Fibroblast of the conjunctiva (primary cell): ENCODE measurements at places on chromosomes 7 and 10.

DNA sequence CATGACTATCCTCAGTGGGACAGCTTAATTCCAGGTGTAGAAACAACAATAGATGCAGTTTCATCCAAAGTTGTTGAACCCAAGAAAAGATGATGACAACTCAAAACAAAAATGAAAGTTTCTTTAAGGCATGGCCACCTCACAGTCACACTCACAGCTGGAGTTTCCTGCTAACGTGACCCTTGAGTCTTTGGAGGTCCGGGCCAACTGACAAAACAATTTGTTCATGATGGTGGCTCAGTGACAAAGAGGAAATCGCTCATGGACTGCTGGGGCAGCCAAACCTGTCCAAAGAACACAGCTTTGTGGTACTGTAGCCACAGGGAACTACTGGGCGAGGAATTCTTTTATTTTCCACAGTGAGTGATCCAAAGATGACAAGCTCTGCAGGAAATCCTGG, 96.0 kb upstream of the JCAD start:
- DNase-seq: no peak

- DNase-seq: no peak
Observed at GRCh38 chr7:107615910-107616680, 36.0 kb downstream of the BCAP29 start.

DNA sequence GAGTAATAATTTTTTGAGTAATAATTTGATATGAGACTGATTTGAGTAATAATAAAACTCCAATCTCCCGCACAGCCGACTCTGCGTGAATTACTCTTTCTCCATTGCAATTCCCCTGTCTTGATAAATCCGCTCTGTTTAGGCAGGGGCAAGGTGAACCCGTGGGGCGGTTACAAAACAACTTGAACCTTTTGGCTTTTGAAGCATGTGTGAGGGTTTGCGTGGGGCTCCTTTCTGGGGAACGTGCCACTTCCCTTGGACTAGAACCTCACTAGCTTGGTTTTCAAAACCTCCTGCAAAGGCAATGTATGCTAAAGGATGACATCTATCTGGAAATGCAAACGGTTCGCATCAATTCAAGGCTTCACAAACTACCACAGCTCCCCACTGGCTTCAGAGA, 1.5 kb downstream of the CRPPA start:
- no peak for DNase-seq

DNA sequence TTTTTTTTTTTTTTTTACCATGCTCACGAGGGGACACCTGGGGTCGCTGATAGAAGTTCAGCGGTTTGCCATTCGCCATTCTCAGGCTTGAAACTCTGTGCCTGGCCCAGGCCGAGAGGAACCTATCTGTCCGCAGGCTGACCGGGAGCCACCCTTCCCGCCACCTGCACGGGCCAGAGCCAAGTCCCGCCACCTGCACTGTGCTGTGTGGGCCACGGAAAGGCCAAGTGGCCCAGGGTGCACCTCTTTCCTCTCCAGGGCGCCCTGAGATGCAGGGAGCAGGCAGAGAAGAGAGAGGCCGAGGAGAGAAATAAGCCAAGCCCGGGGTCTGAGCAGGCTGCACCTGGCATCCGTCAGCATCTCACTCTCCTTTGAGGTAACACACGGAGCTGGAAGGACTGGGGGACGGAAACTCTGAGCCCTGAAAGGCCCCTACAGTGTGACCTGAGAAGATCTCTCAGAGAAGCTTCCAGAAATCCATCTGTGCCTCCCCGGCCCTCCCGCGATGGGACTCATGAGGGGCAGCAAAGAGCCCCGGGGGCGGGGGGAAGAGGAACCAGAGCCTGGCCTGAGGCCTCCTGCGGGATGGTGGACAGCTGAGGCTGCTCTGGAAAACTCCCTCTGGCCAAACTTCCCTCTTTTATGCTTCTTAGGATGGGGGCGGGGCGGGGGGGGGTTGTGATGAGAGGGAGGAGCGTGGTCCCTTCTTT, 46.6 kb downstream of the PRKAG2 start:
- DNase-seq: no peak

DNA sequence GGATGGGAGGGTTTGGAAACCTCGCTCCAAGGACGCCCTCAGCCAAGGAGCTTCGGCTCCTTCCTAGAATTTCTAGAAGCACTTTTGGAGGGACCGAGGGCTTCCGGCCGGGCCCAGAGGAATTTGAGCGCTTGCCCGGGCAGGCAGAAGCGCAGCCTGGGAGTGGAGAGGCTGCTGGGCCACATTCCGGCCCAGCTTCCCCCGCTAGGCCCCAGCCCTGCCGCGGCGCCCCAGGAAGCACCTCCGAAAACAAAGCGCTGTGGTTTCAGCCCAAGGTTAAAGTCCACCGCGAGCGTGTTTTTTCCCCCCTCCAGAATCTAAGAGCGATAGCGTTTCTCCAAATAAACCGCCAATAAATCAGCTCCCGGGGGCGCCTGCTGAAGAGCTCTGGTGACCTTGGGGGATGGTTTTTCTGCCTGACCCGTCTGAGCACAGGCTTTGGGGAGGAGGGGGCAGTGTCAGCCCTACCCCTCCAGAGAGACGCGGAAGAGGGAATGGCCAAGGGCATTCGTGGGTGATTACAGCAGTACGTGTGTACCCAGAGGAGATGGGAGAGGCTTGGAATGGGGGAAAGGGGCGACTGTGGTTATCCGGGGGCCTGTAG, 5.7 kb upstream of the TNRC18 start:
- DNase-seq: no peak

- no peak for DNase-seq
Observed at GRCh38 chr7:132228240-132228639, 348.0 kb downstream of the PLXNA4 start.

DNA sequence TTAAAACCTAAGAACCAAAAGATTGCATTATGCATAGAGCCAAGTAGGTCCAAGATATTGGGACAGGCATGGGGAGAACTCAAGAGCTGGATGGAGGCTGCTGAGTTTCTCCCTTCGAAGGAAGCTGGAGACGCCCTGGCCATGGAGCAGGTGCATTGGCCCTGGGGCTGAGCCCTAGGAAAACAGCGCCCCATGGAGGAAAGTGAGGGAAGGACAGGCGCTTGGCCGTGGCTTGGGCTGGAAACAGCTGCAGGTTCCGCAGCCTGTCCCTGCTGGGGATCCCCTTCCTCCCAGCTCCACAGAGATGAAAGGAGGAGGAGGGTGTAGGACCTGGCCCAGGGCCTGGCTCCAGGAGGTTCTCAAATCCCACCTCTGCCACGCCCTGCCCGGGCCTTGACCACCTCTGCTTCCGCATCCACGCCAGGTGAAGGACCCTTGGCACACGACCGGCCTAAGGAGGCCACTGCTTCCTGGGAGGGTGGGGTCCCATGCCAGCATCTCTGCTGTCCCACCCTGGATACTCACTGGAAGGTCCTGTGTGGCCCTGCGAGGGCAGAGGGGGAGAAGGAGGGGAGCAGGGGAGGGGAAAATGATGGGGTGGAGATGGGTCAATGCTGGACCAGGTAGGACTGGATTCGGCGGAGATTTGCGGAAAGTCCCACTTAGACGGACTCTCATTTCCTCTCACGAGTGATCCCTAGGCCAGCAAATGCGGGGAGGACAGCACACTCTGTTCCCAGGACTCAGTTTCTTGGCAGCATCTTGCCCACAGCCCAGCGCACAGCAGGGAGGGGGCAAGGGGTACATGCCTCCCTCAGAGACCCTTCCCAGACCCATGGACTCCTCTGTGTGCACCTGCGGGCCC, 258.6 kb upstream of the TCERG1L start:
- no peak for DNase-seq

DNA sequence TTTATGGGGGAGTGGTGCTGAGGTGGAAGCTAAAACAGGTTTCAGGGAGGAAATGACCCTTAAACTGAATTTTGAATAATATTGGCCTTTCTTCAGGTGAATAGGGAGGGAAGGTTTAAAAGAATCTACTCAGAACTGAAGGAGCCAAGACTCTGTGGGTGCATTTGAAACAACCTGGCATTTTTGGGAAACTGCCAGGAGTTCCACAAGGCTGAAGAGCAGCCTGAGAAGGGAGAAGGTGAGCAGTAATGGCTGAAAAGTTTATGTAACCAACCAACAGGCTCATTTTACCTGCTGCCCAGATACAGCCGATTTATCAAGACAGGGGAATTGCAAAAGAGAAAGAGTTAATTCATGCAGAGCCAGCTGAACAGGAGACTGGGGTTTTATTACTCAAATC, 4.0 kb upstream of the PANK1 start:
- DNase-seq: no peak

DNA sequence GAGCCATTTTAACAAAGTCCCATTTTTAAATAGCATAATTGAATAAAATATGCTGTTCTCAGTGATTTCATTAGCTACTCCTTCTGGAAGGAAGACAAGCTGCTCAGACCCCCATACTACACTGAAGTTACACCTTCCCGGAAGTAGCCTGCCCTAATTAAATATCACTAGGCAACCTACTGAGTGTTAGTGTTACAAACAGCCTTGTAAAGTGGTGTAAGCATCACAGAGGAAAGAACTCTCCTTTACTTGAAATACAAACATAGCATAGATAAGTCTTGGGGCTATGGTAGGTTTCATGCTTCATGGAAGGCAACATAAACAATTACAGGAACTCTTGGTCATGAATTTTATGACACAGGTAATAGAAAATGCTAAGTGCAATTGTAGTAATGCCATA, 43.4 kb upstream of the PTN start:
- DNase-seq: no peak

DNA sequence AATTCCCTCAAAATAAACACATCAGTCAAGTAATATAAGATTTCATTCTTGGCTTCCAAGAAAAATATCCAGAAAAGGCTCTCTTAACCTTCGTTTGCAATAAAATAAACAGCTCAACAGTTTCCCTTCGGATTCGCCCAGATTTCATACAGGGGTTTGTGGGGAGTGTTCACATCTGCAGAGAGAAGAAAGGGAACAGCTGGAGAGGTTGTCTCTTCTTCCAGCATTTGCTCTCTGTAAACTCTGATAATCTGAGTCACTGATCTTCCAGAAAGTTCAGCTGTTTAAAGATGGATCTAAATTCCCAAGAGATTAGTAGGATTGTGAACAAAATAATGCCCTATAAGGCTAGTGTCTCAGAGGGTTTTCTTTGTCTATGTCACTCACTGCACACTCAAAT, 277.9 kb downstream of the HPSE2 start:
- no peak for DNase-seq

DNA sequence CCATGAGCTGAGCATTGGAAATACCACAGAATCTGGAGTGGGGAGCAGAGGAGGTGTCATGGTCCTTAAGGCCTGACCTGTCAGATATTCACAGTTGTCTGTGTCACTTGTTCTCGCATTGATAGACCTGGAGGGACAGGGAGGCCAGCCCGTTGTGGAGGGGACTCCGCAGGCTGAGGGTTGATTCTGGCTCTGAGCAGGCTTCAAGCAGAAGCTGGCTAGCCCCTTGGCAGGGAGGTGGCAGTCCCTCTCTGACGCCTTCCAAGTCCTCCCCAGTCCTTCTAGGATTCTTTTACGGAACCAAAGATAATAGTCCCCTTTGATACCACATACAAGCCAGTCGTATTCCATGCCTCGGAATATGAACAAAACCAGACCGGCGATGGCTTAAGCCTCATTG, 65.4 kb downstream of the GRK5 start:
- no peak for DNase-seq

DNA sequence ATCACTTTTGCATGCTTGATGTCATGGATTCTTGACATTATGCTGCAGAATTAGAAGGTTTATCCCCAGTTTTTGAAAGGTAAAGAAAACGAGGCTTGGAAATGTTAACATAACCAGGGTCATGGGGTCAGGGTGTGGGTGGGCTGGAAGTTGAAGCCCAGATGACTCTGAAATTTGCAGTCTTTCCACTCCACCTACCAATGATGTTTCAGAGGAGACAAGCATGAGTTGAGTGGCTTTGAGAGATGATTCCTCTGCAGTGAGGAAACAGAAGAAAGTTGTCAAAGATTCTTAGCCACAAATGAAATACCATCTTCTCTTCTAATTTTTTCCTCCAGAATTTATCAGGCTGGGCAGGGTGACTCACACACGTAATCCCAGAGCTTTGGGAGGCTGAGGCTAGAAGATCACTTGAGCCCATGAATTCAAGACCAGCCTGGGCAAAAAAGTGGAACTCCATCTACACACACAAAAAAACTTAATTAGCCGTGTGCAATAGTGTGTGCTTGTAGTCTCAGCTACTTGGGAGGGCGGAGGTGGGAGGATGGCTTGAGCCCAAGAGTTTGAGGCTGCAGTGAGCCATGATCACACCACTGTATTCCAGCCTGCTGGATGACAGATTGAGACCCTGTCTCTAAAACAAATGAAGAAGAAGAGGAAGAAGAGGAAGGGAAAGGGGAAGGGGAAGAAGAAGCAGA, 239.1 kb upstream of the AUTS2 start:
- no peak for DNase-seq

GRCh38 chr10:68826764-68827591, at the start of gene STOX1:
Gene STOX1, plus strand, starts transcription at chr10:68827531. Its CDS starts 93 bp downstream, at chr10:68827624.
- no peak for DNase-seq

DNA sequence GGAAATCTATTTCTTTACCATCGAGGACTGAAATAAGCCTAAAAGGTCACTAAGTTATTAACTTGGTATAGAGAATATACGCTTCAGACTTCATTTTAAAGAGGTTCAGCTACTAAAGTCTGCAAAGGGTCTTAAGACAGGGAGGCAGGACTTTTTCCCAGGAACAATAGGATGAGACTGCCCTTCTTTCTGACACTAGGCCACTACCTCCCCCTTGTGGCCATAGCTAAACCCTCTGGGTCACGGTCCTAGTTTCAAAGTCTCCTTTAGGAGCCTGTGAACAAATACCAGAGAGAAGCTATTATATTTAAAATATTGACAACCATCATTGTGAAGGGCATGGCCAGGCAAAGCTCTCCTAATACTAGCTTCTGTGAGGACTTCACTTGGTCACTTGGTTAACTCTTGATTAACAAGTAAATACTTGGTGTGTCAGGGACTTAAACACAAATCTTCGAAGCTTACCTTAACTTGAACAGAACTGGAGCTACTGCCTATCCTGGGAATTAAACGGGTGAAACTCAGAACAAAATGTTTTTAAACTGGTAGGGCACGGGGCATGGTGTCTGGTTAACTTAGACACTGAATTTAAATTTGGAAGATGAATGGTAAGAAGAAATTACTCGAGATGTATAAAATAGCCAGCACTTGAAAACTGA, 75.6 kb downstream of the CCDC6 start:
- DNase-seq: peak; percentile 52

- DNase-seq: no peak
Observed at GRCh38 chr10:87715552-87716347, 56.1 kb downstream of the PAPSS2 start.

DNA sequence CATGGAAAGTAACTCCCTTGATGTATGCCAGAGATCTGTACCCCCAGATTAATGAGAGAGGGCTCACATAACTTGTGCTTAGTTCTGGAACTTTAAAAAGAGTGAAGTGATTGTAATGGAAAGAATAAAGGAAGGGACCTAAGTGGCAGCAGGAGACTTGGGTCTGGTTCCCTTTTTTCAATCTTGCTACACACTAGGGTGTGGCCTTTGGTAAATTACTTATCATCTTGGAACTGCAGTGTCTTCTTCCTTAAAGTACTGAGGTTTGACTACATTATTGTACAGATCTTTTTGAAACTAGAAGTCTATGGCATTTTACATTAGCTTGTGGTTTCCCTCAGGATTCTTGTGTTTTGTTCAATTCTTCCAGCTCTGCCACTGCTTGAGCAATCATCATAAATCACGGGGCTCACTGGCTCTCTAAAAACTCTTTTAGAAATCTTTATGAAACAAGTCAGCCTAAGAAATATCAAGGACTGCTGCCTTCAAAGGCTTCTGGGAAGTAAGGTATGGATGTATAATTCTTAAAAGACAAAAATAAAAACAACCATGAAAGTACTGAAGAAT, 22.5 kb upstream of the CHRM2 start:
- no peak for DNase-seq
